ENCODE measurements at places on chromosomes 2 and 18.

DNA sequence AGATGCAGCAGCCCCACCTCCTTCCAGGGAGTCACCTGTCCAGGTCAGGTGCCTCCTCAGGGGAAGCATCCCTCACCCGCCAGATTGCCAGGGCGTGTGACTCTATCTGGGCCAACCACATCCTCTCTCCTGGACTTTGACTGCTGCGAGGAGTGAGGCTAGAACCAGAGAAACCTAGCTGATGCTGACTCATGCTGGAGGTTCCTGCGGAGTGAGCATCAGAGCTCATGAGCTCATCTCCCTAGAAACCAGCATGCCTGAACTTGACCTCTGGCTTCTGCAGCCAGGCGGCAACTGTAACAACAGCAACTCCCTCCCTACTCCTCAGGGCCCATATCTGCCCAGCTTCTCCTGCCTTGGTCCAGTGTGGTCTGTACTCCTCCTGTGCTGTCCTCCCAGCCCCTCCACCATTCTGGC lies 28.3 kb upstream of the NT5DC4 start:
- peak; percentile 75 for DNase-seq

GRCh38 chr2:157329524-157329923 lies 3.9 kb upstream of the ERMN start:
- DNase-seq, result no peak

DNA sequence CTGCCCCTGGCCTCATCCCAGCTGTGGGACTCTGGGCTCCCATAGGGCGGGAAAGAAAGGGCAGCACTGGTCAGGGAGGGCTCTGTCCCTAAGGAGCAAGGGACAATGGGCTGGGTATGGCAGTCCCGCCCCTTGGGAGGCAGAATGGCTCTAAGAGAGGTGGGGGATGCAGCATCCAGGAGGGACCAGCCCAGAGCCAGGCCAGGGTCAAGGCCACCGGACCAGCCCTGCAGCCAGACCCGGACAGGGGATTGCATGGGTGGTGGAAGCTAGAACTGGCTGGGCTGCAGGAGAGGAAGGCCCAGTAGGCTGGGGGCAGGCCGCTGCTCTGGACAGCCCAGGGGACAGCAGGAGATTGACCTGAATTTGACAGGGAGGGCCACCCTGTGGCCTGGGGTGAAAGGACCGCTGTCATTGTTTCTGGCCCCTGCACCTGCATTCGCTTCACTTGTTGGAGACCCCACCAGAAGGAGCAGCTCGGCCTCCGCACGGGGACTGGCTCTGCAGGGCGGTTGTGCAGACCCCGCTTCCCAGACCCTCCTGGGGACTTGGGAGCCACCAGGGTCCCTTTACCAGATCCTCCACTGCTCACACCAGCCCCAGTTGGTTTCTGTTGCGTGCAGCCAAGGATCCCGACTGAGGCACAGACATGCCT lies 14.6 kb downstream of the RAMP1 start:
- DNase-seq, result no peak

DNA sequence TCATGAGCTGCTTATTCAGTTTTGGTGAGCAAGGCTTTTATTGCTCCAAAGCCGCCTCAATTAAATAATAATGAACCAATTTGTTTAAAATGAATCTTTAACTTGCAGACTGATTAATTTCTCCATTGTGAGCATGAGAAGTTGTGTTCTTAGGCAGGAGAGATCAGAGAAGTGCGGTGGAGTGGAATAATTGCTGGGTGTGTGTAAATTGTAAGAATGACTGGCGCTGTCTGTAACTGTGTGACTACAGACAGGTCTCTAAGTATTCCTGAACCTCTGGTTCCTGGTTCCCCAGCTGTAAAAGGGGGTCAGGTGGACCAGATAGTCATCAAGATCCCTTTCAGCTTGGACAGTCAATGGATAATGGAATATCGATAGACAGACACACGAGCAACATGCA lies 98.0 kb upstream of the EFEMP1 start:
- no peak for DNase-seq

DNA sequence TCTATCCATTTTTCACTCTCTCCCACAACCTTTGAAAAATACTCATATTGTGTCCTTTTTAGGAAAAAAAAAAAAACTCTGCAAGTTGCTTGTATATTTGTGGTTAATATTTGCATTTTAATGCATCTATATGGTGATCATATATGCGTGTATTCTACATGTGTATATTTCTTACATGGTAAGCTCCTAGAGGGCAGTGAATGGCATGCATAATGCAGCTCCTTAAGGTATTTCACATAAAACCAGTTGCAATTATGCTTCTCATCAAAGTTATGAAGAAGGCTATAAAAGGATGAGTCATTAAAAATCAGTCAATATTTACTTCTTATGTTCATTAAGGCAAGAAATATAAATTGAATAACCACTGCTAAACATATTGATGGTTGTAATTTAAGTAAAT lies 100.8 kb downstream of the LRP1B start:
- no peak for DNase-seq

All from AG09309 (cell line).